ENCODE measurements at places on chromosomes 12 and 14.

DNA sequence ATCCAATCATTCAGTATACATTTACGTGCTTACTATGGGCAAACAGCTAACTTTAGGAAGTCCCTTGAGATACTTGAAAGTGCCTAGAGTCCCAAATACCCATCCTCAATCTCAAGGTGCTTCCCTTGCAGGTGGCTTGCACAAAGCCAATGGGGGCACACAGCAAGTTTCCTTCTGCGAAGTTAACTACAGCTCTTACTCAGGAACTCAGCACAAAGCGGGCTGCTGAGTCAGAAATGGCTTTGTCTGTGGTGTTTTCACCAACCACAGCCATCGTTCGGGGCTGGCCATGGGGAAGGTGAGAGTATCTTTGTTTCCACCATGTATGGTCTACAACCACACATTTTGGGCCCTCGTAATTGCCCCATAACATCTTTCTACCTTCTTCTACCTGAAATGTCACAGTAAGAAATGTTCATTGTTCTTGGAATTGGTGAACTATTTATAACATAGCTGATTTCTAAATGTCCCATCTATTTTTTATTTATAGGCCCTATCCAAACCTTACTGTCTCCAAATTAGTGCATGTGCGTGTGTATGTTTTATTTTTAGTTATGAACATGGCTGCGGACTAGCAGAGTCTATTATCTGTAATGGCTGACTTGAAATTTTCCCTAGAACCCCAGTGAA, 13.9 kb downstream of the MFAP5 start:
- DNase-seq = no peak

- DNase-seq = peak; percentile 72
Observed at GRCh38 chr12:45231515-45232145, 15.7 kb downstream of the ANO6 start.

DNA sequence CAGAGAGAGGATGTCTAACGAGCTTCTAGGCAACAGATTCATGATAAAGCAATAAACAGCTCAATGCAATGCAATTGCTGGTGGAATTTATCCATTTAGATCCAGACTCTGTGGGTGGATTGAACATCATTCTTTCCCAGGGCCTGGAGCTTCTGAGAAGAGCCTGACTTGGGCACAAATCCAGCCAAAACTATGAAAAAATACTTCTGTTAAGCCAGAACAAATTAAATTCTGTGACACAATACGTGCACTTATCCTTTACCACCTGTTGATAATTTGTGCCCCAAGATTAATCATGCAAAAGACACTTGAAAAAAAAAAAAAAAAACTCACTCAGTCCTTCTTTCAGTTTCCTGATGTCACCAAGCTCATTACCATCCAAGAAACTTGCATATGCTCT, 446.0 kb upstream of the DCN start:
- DNase-seq = no peak

- DNase-seq = no peak
Observed at GRCh38 chr12:20345866-20346265, 22.5 kb upstream of the PDE3A start.

DNA sequence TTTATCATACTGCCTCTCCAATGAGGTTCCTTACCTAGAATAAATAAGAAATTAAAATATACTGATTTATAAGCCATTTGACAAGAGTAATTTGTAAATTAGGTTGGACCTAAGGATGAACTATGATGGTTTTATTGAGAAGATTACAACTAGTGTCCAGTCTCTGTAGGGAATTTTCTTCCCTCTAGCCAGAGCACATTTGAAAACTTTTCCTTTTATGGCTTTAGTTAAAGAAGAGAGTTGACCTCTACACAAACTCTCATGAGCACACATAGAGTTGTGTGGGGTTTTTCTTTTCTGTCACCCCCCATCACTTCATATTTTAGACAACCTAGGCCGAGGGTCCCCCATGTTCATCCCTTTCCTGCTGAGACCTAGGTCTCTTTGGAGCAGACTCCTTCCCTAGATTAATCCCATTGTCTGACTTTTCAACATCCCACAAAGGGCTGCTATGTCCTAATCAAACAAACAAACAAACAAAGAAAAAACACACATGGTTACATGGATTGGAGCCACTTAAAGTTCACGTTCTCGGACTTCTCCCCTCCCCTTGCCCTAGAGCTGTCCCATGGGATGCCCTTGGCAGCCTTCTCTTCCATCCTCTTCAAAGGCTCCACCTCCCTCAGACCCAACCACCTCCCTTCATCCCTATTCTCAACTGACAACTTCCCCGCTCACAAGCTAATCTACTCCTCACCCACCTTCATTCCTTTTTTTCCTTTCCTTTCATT, 40.7 kb downstream of the GPR135 start:
- no peak for DNase-seq

- peak; percentile 37 for DNase-seq
Observed at GRCh38 chr12:105382771-105383622, 52.5 kb downstream of the C12orf75 start.

- no peak for DNase-seq
Observed at GRCh38 chr12:37666069-37666781, 650.3 kb upstream of the ALG10B start.

DNA sequence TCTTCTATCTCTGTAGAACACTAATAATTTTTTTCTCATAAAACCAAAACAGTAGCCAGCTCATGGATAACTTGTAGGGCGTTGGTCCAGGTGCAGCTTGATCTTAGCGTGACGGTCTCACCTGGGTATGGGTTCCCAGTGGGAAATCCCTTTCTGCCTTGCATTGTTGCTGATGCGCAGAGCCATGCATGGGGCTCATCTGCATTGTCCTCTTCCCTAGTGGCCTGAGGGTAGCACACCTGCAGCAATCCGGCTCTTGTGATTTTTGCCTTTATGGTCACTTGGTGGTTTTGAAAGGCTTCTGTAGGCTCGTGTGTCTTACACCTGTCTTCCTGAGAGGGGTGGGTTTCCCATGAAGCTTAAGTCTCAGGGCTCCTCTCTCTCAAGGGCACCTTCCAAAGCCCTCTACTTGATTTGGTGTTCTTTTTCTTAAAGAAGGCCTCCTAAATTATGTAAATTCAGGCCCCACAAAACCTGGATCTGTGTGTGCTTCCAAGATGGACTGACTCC, 130.6 kb downstream of the PRKCH start:
- no peak for DNase-seq

DNA sequence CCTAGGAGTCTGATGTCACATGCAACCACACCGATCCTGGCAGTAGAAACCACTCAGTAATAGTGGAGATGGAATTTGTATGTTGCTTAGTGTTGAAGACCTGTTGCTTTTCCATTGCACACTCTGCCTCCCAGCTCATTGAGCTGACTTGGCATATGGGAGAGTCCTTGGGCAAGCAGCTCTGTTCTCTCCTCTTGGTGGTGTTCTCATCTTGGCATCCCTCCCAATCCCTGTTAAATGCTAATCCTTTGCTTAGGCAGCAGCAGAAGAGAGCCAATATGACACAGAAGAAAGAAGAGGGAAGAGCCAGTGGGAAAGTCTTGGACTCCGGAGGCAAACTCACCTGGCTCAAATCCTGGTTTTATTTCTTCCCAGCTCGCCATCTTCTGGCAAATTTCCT, 178.0 kb upstream of the CAND1 start:
- DNase-seq = no peak
